ENCODE measurements at places on chromosomes 13 and 19.

DNA sequence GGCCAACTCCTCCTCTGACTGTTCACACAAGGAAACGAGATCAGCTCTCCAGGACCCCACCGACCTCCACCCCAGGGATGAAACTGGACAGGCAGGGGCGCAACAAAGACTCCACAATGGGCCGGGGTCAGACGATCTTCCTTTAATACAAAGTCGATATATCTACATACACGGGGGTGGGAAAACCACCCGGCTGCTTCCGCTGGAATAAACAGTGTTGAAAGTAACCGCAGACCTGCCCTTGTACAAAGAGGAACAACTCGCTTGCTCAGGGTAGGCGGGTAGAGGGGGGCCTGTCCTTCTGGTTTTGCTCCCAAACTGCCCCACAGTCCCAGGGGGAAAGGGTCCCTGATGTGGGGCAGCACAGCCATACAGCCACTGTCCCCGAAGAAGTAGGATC lies 135.2 kb downstream of the PTPRS start:
- DNase-seq: no peak

DNA sequence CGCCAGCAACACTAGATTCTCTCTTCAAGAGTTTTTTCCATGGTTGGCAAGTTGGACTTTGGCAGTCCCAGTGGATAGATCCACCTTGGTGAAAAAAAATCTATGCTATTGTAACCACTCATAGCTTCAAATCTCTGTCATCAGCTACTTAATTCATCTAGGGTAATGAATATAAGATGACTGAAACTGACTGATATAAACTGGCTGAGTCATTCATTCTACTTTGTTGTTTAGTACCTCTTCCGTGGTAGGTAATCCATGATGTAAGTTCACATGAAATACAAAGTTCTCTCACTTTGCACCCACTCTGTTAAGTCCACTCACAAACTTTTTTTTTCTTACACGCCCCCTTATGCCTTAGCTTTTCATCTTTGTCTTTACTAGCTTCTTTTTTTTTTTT lies 1381.5 kb downstream of the SLITRK5 start:
- DNase-seq: no peak

DNA sequence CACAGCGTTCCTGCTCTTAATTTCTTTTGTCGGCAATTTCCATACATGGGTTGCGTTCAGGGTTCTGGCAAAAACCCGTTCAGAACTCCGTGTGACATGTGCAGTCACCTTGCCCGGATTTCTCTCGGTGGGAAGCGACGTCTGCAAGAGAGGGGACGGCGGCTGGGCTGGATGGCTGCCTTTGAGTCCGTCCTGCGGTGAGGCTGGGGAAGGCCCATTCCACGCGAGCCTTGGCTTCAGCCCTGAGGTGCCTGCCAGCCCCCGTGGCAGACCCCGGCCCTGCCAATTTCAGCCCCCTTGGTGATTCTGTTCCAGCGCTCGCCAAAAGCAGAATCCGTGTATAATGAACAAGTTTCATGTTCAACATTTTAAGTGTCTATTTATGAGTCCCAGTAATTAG lies 72.6 kb upstream of the TSHZ3 start:
- DNase-seq: no peak

DNA sequence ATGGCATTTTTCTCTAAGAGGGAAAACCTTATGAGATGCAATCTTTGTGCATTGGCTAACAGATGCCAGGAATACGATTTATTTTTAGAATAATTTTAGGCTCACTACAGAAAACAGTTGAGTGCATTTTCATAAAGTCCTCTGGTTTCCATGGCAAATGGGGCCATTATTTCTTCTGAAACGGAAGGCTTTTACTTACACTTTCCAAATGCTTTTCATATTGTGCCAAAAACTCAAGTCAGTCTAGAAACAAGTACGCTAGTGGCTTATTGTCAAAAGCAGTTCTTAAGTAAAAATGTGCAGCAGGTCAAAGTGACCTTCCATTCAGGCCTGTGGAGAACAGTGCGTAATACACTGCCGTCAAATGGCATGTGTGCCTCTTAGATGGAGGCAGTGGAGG lies 628.7 kb downstream of the EFNB2 start:
- DNase-seq: no peak

- DNase-seq: peak; percentile 1
Measured at GRCh38 chr19:29118389-29118788, 94.6 kb downstream of the UQCRFS1 start.

GRCh38 chr13:106418556-106418955 lies 116.9 kb downstream of the EFNB2 start:
- DNase-seq: peak; percentile 42

DNA sequence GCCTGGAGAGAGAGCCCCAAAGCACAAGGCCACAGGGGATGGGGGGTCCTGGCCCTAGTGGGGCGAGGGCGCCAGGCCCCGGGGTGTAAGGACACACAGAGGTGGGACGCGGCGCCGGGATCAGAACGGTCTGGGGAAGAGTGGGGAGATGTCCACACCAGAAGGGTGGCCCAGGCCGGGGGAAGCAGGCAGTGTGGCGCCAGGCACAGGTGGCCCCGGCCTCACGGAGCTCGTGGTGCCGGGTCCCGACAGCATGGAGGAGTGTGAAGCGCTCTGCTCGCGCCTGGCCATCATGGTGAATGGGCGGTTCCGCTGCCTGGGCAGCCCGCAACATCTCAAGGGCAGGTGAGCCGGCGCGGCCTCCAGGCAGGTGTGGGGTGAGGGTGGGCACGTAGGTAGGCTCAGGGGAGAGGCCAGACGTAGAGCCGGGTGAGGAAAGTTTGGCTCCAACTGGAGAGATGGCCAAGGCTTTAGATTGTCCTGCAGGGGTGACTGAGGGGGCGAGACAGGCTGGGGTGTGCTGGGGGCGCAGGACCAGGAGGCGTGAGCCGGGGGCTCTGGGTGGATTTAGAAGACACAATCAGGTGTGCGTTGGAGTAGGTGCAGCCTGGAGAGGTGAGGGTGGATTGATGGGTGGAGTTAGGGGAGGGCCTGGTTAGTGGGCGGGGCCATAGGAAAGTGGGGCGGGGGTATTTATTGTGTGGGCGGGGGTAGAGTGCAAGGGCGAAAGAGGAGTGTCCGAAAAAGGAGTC lies 2.9 kb upstream of the ARHGAP45 start:
- no peak for DNase-seq

GRCh38 chr13:40211586-40211968 lies 454.9 kb downstream of the FOXO1 start:
- DNase-seq: no peak

DNA sequence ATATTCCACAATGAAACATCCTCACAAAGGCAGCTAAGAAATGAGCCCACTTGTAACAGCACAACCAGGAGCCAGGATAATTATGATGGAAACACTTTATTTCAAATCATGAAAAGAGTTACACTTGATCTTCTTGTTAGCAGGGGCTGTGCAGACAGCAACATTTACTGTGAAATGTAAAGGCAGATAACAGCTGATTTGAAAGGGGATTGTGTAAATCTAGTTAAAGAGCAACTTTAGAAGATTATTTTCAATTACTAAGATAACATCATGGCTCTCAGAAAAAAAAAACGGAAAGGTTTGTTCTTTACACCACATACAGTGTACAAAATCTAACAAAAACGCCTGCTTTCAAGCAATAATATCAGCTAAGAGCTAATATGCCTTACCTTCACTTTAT lies 22.4 kb downstream of the ENOX1 start:
- DNase-seq: no peak

DNA sequence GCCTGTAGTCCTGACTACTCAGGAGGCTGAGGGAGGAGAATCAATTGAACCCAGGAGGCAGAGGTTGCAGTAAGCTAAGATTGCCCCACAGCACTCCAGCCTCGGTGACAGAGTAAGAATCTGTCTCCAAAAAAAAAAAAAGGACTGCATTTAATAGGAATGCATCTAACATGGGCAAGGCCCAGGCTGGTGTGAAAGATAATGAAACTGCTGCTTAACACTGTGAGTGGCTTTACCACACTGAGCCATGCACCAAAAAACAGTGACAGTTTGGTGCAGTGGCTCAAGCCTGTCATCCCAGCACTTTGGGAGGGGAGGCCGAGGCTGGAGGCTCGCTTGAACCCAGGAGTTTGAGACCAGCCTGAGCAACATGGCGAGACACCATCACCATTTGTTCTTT lies 8.6 kb downstream of the GTF2F1 start:
- DNase-seq: no peak

DNA sequence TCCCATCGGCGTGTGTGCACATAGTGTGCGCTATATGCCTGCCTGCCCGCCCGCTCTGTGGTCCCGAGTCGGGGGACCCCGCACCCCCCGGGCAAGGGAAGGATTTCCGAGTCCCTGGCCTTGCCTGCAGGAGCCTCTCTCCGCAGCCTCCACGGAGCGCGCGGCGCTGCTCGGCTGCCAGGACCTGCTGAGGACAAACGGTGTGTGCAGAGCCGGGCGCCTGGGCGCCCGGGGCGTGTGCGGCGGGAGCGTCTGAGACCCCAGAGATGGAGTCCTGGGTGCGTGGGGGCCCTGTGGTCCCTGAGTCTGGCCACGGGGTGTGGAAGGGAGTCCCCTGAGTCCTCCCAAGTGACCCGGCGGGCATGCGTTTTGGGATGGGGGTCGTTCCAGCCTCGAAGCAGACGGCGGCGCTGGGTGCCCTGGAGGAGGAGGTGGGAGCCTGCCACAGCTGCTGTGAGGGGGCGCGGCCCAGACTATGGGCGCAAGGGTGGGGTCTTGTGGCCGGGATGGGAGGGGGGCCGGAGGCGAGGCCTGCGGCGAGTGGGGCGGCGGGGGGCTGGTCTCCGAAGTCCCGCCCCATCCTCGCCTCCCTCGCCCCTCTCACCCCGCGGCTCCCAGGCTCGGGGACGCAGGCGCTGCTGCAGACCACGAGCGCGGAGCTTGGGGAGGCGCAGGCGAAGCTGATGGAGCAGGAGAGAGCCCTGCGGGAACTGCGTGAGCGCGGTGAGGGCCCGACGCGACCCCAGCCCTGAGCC lies 25.3 kb downstream of the CLEC4M start:
- DNase-seq: no peak

DNA sequence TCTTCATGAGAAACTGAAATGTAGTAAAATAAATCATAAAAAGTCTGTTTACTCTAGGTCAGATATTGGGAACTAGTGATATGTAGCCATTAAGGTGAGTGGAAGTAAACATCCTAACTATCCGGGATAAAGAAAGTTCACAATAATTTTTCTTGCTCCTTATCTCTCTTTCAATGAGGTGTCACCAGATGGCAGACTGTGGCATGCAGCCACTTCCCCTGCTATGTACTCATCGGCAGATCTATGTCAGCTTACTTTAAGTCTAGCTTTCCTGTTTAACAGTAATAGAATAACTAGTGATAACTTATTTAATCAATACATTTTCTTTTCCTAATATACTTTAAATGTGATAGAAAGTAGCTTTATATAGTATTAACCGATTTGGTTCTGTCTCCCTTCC lies 181.9 kb downstream of the NDFIP2 start:
- DNase-seq: peak; percentile 42

DNA sequence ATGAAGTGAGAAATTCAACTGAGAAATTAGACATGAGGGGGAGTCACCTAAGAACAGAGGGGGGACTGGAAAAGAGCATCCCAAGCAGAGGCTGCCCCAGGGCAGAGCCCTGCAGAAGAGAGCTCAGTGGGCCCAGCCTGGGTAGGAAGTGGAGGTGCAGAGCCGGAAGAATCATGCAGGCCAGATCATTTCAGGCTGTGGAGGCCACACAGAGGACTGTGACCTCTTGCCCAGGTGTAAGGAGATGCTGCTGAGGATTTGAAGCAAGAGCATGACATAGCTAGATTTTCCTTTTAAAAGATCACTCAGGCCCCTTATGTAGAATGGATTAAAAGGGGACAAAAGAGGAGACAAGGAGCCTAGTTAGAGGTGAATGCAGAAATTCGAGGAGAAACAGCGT lies 63.9 kb upstream of the SPATA13 start:
- no peak for DNase-seq

- no peak for DNase-seq
Measured at GRCh38 chr19:3012621-3013262, 16.3 kb downstream of the TLE2 start.

GRCh38 chr19:39197808-39198207 lies 1.0 kb downstream of the NCCRP1 start:
- no peak for DNase-seq

DNA sequence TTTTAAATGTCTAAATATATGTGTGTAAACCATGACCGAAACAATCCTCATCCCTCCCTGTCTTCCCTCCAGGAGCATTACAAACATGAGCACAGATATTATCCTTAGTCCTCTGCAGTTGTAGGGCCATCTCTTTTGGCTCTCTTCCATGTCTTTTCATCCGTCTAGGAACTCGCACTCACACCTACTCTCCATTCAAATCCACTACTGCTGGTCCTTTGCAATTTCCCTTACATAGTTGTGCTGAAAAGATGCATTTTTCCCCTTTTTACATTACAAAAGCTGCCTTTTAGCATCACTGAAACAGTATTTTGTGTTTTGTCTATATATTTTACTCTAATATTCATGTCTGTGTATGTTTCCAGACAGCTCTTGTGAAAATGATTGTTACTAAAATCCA lies 237.8 kb downstream of the DACH1 start:
- DNase-seq: no peak

DNA sequence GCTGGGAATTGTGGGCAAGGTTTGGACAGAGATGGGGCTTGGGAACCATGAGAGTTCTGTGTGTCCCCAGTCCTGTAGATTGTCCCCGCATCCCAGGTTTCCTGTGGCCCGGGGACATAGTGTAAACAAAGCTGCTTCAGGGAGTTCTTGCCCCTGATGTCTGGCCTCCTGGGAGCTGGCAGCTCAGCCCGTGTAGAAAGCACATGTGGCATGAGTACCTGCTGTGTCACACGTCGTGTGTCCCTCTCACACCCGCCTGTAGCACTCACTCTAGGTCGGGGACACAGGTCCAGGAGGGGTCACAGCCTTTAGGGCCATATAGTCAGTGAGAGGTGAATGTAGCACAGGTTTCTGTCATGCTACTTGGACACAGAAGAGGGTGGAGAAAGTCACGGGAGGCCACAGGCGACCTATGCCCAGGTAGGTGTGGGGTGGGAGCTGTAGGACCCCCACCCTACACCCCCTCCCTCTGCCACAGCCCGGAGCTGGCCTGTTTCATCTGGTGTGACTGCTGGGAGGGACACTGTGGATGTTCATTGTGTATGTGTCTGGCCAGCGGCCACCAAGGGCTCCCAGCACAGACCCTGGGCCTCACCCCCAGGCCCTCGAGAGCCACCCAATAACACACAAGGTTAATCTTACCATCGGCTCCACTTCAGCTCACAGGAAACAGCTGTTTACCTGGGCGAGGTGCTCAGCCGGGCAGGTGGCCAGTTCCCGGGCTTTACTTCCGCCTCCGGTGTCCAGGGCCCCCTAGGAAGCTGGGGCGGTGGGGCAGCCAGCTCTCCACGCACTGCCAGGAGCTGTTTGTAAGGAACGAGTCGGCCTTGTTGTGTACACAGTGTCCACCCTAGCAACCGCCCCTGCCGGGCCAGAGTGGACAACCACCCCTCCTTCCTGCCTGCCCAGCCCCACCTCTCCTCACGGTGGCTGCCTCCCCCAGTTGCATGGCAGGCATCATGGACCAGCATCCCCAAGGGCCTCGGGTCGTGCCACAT lies 49.7 kb downstream of the COMP start:
- no peak for DNase-seq

Data from LHCN-M2 (cell line).